Cerebellar nuclear complex (tissue), 1 donor: ENCODE measurements at places on chromosomes 4 and X.

DNA sequence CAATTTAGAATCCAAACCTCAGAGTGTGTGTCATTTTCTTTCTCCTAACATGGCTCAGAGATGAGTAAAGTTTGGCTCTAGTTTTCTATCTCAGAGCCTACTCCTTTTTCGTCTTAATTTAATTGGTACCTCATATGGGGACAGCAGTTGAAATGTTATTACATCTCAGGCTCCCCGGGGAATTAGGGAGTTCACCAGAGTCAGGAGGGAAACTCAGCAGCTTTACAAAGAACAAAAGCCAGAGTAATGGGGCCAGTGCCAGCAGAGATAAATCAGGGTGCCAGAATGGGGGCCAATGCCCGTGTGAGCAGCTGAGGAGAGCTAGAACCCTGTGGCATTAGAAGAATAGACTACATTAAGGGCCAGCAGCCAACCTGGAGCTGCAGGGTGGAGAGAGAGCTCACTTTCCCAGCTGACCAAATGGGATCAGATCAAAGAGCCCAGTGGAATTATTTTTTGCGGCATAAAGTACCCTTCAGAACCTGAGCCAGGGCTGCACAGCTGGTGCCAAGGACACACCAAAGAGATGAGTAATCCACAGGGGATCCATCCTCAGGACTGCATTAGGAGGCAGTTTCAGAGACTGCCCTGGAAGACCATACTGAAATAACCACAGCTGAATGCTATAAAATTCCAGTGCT lies 207.1 kb upstream of the DKK2 start:
- DNase-seq: no peak

DNA sequence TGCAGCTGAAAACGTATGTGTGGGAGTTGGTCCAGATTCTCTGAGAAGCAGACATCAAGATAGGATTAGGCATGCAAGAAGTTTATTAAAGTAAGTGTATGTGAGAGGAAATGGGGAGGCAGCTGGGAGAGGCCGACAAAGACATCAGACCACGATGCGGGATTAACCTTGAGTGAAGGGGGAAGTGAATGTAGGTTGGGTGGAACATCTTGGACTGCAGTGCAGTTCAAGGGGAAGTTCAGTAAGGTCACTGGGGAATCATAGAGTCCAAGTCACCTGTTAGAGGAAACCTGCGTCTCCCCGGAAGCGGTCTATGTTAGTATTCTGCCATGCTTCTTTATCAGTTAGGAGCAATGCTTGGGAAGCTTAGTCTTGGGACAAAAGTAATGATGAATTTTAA lies 22.0 kb downstream of the CXCL8 start:
- DNase-seq: no peak

- no peak for DNase-seq
These were observed 76.7 kb downstream of the AFF1 start for GRCh38 chr4:87011340-87012034.

DNA sequence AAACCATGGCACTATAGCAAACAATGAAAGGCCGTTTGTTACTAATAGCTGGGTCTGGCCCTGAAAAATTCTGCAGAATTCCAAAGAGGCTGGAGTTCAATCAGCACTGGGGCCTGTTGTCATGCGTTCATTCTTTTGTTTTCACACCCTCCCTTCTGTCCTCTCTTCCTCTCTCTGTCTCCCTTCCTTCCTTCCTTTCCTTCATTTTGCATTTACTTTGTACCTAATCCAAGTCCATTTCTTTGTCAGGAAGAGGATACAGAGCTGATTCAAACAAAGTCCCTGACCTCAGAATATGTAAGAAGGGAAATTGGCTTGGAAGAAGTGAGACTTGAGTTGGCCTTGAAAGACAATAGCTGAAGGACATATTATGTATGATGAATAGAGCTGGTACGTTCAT lies 119.6 kb upstream of the LDB2 start:
- DNase-seq: no peak

DNA sequence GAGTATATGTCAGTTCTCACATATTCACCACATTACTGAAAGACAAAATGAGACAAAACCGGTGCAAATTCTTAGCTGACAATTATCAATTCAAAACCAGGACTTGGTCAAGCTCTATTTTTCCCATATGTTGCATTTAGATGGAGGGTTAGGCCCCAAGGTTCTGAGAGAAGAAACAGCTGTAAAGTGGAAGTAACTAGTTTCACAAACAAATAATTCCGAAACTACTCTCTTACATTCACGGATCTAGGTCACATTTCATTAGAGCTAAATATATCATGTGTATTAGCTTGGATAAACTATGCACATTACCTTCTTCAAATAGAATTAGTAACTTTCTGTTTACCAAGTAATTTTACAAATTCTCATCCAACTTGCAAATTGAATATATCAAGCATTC lies 3.7 kb upstream of the GABRA2 start:
- no peak for DNase-seq

DNA sequence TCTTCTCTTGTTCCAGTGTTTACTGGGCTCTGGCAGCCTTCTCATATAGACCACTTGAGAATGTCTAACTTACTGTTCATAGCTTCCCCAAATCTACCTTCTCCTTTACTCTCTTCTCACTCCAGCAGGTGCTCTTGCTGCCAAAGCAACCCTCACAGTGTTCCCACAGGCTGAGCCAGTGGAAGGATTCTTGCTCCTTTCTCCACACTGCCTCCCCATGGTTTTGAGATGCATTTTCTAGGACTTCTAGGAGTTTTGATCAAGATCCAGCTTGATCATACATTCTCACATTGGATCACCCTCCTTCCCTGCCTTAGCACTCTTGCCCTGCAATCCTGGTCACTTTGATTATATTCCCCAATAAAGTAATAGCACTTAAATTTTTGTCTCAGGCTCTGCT lies 230.8 kb downstream of the TMEM47 start:
- DNase-seq: no peak

- DNase-seq: no peak
These were observed 313.8 kb upstream of the TEX13C start for GRCh38 chrX:125005863-125006262.

GRCh38 chr4:17578482-17578891 lies 1.5 kb downstream of the LAP3 start:
- DNase-seq: no peak

- DNase-seq: no peak
These were observed 458.1 kb downstream of the STIM2 start for GRCh38 chr4:27318740-27319139.

- no peak for DNase-seq
These were observed 1730.3 kb upstream of the TENM3 start for GRCh38 chr4:180512801-180513475.

DNA sequence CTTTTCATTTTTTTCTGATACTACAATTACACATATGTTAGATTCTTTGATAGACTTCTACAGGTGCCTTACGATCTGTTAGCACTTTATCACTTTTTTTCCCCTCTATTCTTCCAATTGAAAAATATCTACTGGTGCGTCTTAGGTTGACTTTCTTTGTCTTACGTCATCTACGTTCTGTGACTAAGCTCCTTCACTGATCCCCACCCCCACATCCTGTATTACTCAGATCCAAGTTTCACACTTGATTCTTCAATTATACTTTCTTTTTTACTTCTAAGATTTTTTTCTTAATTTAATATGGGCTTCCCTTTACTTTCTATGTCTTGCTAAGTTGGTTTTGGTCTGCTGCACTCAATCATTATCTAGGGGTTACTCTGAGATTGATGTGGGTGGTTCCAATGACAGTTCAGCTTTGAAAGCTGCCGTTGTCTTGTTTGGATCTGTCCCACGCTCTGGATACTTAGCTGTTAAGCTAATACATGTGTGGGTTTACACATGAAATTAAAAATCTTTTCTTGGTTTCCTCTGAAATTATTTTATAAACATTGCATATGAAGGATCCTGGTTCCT lies 1321.1 kb downstream of the RAPGEF2 start:
- DNase-seq: no peak

- no peak for DNase-seq
These were observed 9.3 kb downstream of the GABRQ start for GRCh38 chrX:152646961-152647360.

DNA sequence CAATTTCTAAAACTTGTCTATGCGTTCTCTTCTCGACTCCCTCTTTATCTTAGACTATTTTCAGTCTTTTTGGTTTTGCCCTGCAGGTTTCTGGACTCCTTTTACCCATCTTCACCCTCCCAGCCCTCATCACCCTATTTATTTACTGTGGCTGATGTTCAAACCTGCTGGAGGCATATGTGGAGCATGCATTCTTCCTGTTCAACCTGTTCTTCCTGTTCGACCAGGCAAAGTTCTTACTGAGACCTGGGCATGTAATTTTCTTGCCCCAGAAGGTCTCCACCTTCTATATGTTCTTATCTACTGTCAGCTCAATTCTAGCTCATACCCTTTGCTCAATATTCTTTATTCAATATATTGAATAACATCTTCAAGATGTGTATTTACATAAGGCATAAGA lies 69.4 kb upstream of the AGA start:
- DNase-seq: no peak

DNA sequence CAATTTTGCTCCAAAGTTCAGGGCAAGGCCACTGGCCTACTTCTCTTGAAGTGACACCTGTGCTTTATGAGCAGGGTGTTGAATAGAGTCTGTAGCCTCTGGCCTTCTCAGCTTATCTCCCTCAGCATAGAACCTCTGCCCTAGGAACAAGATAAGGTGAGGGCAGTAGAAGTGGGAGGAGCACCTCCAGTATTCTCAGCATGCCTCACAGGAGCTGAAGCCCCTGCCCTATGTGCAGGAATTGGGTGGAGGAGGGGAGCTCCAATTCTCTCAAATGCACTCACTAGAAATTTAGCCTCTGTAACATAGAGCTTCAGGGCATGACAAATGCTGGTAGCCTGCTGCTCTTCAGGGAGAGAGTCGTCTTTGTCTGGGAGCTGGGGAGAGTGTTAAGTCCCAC lies 479.3 kb downstream of the IL1RAPL1 start:
- no peak for DNase-seq

DNA sequence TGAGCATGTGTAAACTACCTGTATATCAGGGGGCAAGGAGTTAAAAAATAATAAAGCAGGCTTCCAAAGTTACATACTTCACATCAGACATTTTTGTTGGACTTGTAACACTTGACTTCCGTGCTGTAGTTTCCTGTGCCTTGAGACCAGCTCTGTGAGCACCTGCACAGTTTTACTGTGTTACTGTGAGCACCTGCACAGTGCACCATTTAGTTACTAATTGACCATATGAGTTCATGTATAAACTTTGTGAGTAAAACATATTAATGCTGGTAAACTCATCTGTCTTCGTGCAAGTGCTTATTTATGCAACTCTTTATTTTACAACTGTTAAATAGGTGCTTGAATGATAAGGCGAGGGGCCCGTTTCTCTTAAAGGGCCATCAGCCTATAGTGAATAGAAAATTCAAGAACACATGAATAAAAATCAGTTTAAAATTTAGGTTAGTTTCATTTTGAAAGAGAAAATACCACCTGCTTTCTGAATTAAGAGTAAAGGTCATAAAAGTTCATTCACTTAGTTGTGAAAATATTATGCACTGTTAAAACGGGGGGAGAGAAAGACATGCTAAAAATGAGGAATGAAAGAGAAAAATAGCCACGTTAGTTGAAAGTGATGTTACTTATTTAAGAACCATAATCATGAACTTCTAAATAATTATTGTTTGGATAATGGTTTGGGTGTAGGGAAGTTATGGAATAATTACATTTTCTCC lies 42.4 kb downstream of the USP9X start:
- no peak for DNase-seq

GRCh38 chr4:148335133-148335532 lies 107.1 kb downstream of the NR3C2 start:
- DNase-seq: no peak
